Vagina (tissue), 2 donors: ENCODE measurements at places on chromosomes 7 and 10.

GRCh38 chr7:97149843-97150242, 32.3 kb downstream of the SDHAF3 start:
- no peak for DNase-seq

DNA sequence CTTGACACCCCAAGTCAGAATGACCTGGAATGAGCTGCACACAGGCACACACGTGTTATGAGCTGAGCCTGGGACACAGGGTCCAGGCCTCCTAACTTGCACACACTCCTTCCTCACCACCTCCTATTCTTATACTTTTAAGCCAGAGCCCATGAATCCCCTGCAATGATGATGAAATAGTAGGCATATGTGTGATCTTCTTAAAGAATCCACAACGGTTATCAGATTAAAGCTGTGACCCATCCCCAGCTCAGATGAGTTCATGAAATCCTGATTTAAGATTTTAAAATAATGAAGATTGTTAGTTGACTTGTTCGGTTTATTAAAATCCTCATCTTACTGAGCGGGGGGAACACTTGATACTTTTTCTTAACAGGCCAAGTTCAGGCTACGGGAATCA, 38.6 kb downstream of the PITRM1 start:
- no peak for DNase-seq

DNA sequence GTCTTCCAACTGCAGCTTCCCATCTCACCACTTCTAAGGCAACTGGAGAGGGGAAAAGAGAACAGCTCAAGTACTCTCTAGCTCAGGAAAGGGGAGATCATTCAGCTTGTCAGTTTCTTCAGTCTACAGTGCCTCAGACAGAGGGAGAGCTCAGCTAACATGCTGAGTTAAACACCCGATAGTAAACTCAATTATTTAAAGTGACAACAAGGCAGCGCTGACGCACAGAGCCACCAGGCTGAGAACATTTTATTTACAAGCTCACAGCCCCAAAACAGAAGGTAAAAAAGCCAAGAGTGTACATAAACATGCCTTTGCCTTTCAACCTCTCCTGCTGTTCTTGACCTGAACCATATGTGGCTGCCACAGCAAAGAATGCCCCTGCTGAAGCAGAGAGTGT, 10.1 kb upstream of the CUZD1 start:
- DNase-seq, result no peak

- DNase-seq, result no peak
These were observed 114.4 kb downstream of the RTKN2 start for GRCh38 chr10:62154231-62154630.

- no peak for DNase-seq
These were observed 48.3 kb upstream of the SEPHS1 start for GRCh38 chr10:13396369-13396768.
